ENCODE measurements at places on chromosomes 11 and 22. TPM values are rescaled to one million over a fixed set of nuclear protein-coding genes. Genes with fewer than 3 reads are reported as not detected.

DNA sequence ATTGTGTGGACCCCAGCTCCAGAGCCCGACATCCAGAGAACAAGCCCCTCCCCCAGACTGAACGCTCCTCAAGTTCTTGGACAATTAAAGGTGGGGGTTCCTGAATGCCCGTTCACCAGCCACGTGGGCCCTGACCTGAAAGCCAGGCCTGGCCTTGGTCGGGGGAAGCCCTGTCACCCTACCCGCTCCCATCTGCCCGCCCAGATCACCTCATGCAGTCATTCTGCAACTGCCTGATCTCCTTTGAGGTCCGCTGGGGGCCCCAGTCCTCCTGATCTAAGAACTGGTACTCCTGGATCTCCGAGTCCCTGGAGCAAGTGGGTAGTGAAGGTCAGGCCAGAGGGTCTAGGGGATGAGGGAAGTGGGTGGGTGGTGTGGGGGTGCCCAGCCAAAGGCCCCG, 9.1 kb upstream of the NAALADL1 start:
- ATAC-seq, result no peak

DNA sequence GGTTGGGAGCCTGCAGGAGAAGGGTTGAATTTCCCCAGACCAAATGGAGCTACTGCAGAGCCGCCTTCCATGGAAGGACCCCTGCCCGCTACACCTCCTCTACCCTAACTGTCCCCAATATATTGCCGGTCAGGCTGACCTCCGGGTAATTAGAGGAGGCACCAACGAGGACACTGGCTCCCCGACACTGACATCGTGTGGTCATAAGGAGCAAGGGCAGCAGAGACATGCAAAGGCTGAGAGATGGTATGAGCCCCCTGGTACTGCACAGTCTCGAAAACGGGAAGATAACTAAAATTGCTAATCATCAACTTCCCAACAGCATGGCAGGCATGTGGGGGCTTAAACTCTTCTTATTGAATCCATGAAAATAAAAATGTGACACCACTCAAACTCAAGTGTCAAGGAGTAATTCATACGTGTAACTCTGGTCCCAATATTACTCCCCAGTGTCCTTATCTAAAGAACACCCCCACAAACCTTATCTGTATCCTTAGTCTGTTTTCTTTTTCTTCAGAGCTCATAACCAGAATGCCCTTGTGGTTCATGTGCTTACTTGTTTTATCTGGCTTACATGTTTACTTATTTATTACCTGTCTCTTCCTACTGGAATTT, 4.4 kb downstream of the CAVIN3 start:
- ATAC-seq, result no peak

GRCh38 chr11:20275987-20276965, 87.2 kb upstream of the HTATIP2 start:
- no peak for ATAC-seq

- no peak for ATAC-seq
Measured at GRCh38 chr11:104892723-104893511, 5.3 kb downstream of the CASP12 start.

DNA sequence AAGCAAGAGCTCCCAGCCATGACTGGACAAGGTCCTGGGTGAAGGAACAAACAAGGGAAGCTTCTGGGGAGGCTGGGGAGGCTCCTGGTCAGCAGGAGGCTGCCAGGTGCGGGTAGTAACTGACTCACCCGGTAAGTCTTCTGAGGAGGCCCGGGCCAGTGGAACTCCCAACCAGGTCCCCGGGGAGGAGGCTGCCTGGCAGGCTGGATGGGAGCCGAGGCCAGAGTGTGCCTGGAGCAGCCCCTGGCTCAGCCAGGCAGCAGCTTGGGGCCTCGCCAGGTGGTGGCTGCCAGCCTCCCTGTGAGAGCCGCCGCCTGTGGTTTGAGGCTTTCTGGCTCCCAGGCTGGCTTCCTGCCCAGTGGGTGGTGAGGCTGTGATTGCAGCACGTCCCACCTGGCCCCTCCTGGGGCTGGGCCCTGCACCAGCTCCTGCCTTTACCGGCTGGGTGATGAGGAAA, 46.2 kb downstream of the IGF2 start:
- ATAC-seq, result peak; percentile 63

- ATAC-seq, result no peak
Measured at GRCh38 chr11:102191832-102192231, 81.6 kb downstream of the YAP1 start.

- ATAC-seq, result no peak
Measured at GRCh38 chr22:50310031-50310722, 2.7 kb upstream of the PLXNB2 start.

- no peak for ATAC-seq
Measured at GRCh38 chr22:24108073-24108472, 73.2 kb upstream of the SUSD2 start.

DNA sequence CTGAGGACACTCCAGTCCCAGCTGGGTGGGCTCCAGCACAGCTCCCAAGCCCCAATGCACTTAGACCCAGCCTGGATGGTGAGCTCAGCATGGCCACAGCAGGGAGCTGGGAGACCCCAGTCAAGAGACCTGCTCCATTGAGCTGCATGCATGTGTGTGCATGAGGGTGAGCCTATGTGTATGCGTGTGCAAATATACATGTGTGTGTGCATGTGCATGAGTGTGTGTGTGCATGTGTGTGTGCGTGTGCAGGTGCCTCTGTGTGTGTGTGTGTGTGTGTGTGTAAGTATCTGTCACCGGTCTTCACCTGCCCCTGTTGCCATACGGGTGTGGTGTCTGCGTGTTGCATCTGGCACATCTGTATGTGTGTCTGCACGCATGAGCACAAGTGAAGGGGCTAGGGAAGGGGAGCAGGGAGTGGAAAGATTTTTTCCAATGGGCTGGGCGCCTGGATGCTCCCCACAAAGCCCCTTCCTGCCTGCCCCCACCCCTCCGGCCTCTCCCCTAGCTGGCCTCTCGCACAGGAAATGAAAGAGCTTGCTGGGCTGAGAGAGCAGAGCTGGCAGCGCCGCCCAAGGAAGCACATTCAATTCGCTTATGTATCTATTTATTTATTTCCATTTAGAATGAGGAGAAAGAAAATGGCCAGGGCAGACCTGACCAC, 4.1 kb downstream of the TSPAN32 start:
- ATAC-seq, result no peak

GRCh38 chr11:22991196-22991595, 130.9 kb upstream of the CCDC179 start:
- no peak for ATAC-seq

DNA sequence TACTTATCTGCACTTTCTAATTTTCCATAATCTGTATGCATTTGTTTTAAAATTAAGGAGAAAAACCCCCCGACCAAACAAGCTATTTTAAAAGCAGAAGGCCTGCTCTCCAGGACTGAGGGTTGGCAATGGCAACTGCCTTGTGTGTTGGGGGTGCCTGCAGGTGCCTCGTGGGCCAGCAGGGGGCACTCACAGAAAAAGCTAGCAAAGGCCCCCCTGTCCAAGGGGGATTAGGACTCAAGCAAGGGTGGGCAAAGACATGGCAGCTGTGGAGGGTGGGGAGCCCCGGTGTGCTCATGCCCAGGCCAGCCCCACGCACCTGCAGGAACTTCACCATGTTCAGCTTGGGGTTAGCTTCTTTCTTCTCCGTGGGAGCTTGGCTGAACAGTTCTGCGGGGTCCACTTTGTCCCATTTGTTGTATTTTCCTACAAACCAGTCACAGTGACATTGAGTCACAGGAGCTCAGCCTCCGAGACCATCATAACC, 10.3 kb downstream of the TOP3B start:
- ATAC-seq, result peak; percentile 40

GRCh38 chr11:15490535-15490934, 375.8 kb downstream of the INSC start:
- ATAC-seq, result no peak

GRCh38 chr11:135075740-135076139, 663.7 kb upstream of the B3GAT1 start:
- peak; percentile 65 for ATAC-seq

GRCh38 chr11:120817158-120817557, 206.7 kb upstream of the TBCEL start:
- ATAC-seq, result no peak

DNA sequence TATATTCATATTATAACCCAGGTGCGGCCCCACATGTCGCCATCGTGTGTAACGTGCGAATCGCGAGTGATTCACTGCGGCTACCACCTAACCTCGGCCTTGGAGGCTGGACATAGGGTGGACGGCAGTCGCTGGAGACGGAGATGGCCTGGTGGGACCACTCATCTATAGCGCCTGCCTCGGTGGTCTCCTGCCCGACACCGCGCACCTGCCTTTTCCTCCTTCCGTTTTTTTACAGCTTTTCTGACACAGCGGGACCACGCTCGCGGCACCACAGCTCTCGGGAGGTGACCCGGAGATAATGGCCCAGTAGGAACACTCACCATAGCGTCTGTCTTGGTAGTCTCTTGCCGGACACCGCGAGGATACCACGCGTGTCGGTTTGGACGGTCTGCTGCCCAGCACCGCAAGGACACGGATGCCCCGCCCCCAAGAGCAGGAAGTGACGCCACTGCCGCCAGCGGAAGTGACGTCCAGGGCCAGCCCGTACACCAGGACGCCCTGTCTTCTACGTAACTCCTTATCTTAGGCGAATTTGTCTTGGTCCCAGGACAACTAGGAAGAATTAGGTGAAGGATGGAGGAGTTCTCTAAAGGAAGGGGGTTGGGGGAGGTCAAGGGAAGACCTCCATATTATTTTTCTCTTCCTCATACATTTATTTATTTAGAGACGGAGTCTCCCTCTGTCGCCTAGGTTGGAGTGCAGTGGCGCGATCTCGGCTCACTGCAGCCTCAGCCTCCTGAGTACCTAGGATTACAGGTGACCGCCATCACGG, 6.4 kb downstream of the SNU13 start:
- peak; percentile 97 for ATAC-seq

GRCh38 chr22:44797181-44797725, 44.9 kb downstream of the ARHGAP8 start:
- no peak for ATAC-seq

GRCh38 chr11:116601814-116602636, 170.8 kb downstream of the BUD13 start:
- no peak for ATAC-seq

GRCh38 chr22:25942856-25943411, 200.9 kb downstream of the MYO18B start:
- ATAC-seq, result no peak

- ATAC-seq, result peak; percentile 1
Measured at GRCh38 chr11:67289651-67290479, 762 bp downstream of the ANKRD13D start.

GRCh38 chr22:17268501-17269223, 49.4 kb upstream of the ADA2 start:
- ATAC-seq, result no peak

DNA sequence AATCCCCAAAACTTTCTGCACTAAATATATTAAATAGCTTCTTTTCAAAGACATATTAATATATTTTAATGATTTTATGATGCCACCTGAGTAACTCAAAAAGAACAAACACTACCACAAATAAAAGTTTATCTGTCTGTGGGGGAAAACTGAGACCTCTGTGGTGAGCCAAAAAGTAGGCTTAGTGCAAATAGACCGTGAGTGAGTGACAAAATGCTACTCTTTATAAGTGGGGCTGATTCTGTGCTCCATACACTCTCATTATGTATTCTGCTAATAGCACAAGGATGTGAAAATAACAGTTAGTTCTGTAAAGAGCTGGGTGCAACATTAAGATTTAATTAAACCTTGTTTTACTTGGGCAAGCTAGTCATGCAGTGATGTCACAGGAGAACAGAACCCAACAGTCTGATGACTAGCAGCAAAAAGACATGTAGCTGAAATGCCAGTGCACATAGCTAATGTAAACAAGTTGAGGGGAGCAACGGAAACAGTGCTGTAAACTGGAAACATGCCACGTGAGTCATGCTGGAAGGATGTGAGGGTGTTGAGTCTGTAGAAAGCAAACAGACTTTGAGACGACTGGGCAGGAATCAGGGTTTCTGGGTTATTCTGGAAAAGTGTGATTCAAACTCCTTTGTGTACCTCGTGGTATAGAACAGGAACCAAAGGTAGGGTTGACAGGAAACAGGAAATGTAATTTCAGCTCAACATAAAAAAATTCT, 1130.4 kb downstream of the LRRC4C start:
- no peak for ATAC-seq

GRCh38 chr11:75939992-75940391, 125.0 kb downstream of the UVRAG start:
- no peak for ATAC-seq

DNA sequence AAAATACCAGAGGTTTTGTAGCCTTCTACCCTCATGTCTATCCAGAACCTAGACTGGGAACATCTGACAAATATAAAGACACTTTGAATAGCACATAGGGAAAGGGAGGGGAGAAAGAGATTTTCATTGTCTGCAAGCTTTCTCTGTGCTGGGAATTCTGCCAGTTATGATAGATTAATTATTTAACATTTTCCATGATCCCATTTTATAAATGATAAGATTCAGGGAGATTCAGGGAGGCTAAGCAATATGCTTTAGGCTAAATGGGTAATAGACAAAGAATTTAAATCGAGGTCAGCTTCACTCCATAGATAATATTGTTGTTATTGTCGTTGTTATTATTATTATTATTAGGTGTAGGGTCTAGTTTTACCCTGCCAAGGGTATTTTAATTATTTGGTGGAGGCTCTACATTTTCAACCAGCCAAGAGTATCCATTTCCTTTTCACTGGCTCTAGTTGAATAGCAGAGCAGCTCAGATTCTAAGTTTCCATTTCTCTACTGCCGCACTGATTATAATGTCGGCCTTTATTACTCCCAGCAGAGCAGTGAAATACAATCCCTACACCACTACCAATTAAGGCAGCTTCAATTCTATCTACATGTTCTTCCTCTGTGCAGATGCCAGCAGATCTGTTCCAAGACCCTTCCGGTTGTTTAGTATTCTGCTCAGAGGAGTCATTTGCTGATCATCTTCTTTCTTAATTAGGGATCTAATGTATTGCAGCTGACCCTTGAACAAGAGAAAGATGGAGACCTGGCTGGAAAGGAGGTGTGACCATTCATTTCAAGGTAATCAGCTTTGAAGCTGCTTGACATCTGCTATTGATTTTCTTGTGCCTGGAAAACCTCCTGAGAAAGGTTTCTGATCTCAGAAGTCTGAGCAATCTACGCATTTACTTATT, 23.8 kb upstream of the SYN3 start:
- ATAC-seq, result no peak

GRCh38 chr22:50530580-50530876, 716 bp upstream of the TYMP start:
- ATAC-seq, result peak; percentile 11

DNA sequence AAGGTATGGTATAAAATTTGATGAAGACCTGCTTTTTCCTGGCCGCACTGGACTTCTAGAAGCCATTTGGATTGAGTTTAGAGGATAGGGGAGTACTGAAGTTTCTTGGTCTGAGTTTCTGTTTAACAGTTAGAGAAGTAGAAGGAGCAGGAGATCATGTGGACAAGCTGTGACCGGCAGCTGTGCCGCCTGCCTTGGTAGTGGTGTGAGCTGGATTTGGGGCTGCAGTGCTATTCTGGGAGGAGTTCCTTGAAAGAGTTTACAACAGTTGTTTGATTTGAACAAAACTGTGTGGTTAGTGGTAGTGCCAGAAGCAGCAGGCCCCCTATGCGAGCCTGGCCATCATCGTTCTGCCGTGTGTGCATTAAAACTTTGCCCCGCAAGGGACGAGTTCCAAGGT, 105.2 kb downstream of the PDHX start:
- ATAC-seq, result no peak

The ADM gene
- 11.7 TPM for total RNA-seq

The CYB5R2 gene
- 3.1 TPM for total RNA-seq

The PKDREJ gene
- total RNA-seq, result not detected

The KIAA0930 gene
- total RNA-seq, result 8.7 TPM

The LDHAL6A gene
- not detected for total RNA-seq

The RAB39A gene
- total RNA-seq, result 2.5 TPM

The DNAJB7 gene
- total RNA-seq, result not detected

The XKR3 gene
- not detected for total RNA-seq

The SGSM1 gene
- 0.52 TPM for total RNA-seq
